Nasal cavity respiratory epithelium epithelial cell of viscerocranial mucosa (primary cell): ENCODE measurements at places on chromosomes 4 and X. TPM values are rescaled to one million over a fixed set of nuclear protein-coding genes. Genes with fewer than 3 reads are reported as not detected.

LRP2BP gene
- 0.34 and 0.43 TPM in 2 replicates for total RNA-seq

GDI1 gene
- 58.1 and 69.8 TPM in 2 replicates for total RNA-seq

ANAPC4 gene
- total RNA-seq: 19.8 and 24.5 TPM in 2 replicates

ZNF518B gene
- 41.0 and 55.2 TPM in 2 replicates for total RNA-seq

FAM53A gene
- total RNA-seq: 1.1 and 1.4 TPM in 2 replicates

CNGA1 gene
- 1.4 and 4.9 TPM in 2 replicates for total RNA-seq

STK26 gene
- total RNA-seq: 56.6 and 65.3 TPM in 2 replicates

PWWP3B gene
- total RNA-seq: under 0.01 and 0.43 TPM in 2 replicates

RFC1 gene
- total RNA-seq: 51.9 and 66.3 TPM in 2 replicates

PAGE2 gene
- total RNA-seq: not detected in 2 replicates

ALB gene
- total RNA-seq: 0.28 TPM in 1 of 2 replicates, not detected in the other

GYPA gene
- not detected in 2 replicates for total RNA-seq

CENPVL2 gene
- not detected in 2 replicates for total RNA-seq

HSD17B13 gene
- total RNA-seq: 0.07 TPM in 1 of 2 replicates, not detected in the other

GJB1 gene
- not detected in 2 replicates for total RNA-seq

MND1 gene
- 0.28 and 1.7 TPM in 2 replicates for total RNA-seq
